Stimulated activated CD4-positive, alpha-beta T cell treated with anti-CD3 and anti-CD28 coated beads, TNF-alpha, amount 100 ng/mL, for 4 hours (primary cell): ENCODE measurements at places on chromosomes 4 and X.

DNA sequence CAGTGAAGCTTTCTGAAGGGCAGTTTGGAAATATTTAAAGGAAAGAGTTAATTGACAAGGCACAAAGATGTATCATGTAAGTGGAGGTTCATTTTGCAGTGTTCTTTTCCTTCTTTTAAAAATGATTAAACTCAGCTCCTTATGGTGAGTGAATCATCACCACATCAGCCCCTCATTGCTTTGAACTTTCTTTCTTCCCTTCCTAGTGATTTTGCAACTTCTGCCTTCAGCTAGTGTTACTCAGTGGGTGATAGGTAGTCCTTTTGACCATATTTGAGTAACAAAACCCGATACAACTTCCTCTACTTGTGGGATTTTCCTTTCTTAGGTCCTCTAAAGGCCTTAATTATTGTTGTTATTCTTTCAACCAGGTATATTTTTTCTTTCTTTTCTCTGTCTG, 8.2 kb downstream of the ZCCHC4 start:
- DNase-seq: no peak

GRCh38 chr4:11436084-11436483, 7.4 kb upstream of the HS3ST1 start:
- no peak for DNase-seq

DNA sequence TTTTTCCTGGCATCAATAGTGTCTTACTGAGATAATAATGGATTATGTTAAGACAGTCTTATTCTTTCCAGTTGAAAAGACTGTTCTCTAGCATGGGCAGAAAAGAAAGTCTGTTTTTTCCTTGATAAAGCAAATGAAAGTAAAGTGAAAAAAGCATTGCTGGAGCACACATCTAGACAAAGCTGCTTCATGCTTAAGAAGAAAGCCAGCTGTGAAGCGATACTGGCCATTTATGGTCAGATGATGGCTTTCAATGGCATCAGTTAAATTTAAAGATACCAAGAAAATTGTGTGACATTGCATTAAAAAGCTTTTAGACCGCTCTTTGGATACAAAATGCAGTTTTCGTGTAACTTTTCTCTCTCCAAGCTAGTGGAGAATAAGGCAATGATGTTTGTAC, 242.1 kb upstream of the TRAM1L1 start:
- DNase-seq: no peak

- no peak for DNase-seq
These were observed 22.5 kb downstream of the ERVMER34-1 start for GRCh38 chr4:52728691-52729240.

DNA sequence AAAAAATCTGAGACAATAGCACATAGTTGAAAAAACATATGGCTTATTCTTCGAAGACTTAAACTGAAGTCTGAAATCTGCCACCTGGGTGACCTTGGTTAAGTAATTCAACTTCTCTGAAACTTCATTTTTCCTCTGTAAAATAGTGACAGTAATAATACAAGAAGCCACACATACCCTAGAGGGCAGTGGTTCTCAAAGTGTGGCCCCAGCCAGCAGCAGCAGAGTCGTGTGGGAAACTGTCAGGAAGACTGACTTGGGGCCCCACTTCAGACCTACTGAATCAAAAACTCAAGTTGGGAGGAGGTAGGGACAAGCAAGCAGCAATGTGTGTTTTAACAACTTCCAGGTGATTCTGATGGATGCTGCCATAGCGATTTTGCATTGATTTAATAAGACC, 249.9 kb downstream of the HNRNPD start:
- no peak for DNase-seq

DNA sequence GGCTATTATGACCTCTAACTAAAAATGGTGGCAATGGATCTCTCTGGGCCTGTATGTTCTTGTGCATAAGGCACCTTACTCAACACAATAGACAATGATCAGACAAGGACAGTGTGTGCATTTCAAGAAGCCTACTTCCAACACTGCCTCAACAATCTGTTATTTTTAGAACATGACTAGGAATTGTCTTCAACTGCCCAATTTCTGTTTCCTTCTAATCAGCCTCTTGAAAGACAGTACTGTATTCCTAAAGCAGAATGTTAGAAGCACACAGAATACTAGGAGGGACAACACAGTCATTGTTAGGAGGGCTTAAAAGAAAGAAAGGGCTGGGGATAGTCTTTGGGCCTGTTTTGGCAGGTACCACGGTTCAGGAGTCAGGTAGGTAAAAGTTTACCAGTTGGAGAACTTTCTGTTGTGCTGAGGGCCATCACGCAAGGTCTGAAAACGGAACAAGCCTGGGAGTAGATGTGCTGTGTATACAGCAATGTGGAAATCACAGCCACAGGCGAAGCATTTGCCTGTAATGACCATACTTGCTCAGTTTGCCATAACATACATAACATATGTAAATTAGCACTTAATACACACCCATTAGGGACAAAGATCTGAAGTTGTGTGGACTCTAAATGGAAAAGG, 100.8 kb upstream of the ATXN3L start:
- no peak for DNase-seq

- DNase-seq: no peak
These were observed 909 bp downstream of the RTL5 start for GRCh38 chrX:72130762-72131250.

DNA sequence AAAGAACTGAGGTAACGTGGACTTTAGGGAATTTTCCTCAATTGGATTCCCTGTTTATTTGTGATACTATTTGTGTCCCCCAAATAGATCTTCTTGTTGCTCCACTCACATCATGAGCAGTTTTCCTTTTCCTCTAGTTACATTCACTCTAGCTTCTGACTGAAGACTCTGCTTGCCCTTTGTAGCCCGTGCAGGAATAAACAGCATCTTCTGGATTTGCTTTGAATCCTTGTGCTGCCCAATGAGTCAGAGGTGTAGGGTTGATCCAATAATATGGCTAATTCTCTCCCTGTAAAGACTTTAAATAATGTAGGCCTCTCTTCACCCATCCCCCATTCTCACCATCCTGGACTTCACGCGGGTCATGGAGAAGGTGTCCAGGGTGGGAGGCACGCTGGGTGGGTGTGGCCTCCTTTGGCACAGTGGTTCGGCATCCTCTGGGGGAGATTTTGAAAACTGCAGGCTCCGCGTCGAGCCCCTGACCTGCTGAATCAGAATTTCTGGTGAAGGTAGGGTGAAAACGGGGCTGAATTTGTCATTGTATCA, 9.0 kb downstream of the HAND2 start:
- DNase-seq: no peak

DNA sequence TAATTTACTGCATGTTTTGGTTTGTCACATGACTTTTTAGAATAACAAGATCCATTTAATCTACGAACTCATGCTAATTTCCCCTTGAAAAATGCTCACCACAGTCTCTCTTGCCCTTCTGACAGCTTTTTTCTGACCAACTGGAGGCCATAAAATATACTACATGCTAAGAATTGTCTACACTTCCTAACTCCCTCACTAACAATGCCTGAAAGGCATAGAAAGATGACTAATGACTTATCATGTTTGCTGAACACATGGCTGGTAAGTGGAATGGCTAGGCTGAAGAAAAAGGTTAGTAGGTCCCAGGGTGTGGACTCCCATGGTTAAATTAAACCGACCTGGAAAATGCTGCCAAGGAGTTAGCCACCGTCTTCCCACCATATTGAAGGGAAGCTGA, 309.9 kb downstream of the SPOCK3 start:
- no peak for DNase-seq

DNA sequence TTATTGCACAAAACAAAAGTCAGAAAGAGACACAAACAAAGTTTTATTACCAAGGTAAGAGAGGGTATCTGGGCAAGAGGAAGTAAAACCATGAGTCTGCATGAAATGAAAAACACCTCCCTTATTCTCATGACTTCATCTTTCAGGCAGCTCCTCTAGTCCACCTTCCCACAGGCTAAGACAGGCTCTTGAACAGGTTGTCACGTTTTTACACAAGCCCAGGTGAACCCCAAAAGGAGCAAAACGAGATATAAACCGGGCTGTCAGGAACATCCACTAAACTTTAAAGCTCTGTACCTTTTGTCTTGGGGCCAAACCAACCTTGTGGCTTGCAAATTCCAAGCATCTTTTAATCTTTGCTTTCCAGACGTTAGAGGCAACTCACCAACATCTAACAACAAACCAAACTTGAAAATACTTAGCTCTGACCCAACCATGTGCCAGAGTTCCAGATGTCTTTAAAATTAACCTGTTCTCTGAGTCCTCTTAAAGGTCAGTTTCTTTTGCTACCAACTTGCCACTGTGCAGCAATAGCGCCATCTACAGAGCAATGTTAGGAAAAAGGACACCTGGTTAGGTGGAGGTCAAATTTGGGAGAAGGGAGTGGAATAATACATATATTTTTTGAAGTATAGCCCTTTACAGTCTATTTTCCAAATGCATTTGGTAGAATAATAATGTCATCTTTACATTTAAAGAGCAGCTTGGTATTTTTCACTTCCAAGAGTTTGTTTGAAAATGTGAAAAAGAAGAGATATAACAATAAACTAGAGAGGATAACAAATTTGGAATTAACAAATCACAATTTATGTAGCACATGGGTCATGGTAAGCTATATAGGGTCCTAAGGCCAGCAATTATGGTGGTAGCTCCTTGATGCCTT, 73.1 kb downstream of the QRFPR start:
- DNase-seq: peak; percentile 13

GRCh38 chrX:6363188-6363587, 134.5 kb upstream of the NLGN4X start:
- DNase-seq: no peak

DNA sequence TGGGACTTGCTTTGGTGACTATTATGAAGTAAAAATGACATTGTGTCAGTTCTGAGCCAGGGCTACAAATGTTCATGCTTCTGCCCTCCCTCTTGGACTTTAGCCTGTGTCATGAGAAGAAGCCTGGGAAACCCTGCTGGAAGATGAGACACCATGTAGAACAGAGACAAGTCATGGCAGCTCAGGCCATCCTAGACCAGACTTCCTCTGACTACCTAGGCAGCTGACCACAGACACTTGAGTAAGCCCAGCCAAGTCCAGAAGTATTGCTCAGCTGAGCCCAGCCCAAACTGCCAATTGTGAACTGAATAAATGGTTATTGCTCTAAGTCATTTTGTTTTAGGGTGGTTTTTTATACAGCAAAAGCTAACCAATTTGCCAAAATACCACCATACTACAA, 467.6 kb upstream of the CNKSR2 start:
- DNase-seq: no peak

GRCh38 chr4:140611854-140612253, 43.1 kb upstream of the UCP1 start:
- DNase-seq: no peak

DNA sequence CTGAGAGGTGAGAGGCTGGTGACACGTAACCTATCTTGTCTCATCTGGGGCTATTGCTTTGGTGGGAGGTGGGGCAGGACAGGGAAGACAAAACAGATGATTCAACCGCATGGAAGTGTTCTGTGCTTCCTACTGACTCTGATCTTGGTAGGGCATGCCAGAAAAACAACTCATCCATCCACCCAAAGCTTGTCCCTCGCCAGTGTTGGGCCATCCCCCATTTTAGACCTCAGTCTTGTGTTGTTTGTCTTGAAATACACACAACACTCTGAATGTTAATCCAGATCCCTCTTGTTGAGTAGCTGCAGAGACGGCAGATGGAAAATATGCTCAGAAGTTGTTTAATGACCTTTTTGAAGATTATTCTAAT, 377 bp downstream of the CHRNA9 start:
- DNase-seq: no peak

DNA sequence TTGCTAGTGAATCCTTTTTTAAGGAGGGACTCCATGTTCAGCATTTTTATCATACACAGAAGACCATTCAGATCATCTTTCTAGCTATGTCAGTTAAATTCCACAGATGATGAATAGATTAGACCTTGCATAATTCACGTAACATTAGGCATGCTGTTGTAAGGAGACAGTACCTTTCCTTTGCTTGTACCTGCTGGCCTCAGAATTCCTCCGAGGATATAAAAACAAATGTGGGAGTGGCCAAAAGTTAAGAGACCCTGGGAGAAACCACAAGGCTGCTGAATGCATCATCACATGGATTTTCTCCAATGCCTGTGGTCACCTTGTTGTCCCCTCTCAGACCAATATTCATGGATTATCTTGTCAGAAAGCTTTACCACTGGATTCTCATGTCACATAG, 201.4 kb downstream of the MAGEB17 start:
- DNase-seq: no peak

DNA sequence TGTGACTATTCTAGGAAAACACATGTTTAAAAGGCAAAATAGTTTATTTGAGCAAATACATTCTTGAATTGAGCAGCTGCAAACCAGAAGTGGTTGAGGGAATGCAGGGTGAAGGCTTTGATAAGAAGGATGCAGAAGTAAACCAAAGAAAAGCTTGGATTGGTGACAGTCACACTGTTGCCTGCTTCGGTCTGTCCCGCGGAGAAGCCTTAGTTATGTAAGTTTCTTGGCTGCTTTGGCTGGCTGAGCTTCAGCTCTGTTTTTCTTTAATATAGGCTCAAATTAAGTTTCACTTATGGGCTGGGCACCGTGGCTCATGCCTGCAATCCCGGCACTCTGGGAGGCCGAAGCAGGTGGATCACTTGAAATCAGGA, 67.6 kb downstream of the FAM53A start:
- no peak for DNase-seq

DNA sequence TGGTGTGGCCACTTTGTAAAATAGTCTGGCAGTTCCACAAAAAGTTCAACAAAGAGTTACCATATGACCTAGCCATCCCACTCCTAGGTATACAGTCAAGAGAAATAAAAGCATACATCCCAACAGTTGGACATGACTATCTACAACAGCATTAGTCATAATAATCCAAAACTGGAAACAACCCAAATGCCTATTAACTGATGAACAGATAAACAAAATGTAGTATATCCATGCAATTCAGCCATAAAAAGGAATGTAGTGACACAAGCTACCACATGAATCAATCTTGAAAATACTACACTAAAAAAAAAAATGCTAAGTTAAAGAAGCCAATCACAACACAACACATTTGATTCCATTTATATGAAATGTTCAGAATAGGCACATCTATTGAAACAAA, 16.1 kb downstream of the MED14 start:
- no peak for DNase-seq
